ENCODE measurements at places on chromosomes 16 and 17.

DNA sequence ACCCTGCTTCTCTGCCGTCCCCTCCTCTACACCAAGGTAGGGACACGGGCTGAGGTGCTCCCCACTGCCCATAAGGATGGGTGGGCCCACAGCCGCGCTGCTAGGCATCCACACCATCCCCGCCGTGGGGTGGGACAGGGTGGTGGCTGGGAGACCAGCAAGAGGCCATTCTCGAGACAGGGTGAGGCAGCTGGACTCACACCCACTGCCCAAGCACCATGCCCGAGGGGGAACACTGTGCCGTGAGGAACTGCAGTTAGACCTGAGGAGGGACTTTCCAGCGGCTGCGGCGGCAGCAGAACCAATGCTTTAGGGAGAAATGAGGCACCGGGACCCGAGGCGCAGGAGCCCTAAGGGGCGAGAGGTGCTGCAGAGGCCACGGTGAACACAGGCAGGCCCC is 13.3 kb downstream of the PKD1 start:
- DNase-seq, result no peak

GRCh38 chr16:77905374-77905920 is 116.9 kb upstream of the CLEC3A start:
- no peak for DNase-seq

GRCh38 chr17:8841844-8842243 is 25.6 kb downstream of the PIK3R6 start:
- DNase-seq, result no peak

- DNase-seq, result no peak
These were observed 4.0 kb upstream of the GRIN2C start for GRCh38 chr17:74863420-74864296.

DNA sequence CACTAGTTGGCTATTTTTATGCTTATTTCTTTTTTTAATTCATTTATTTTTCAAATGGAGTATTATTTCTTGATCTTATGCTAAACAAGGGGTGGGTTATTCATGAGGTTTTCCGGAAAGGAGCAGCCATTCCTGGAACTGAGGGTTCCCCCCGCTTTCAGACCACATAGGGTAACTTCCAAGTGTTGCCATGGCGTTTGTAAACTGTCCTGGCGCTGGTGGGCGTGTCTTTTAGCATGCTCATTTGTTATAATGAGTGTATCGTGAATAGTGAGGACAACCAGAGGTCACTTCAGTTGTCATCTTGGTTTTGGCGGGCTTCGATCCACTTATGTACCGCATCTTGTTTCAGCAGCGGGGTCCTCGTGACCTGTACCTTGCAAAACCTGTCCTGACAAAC is 29.6 kb upstream of the ASGR2 start:
- no peak for DNase-seq

- DNase-seq, result no peak
These were observed 33.2 kb downstream of the USP32 start for GRCh38 chr17:60358606-60359225.

- no peak for DNase-seq
These were observed 52.1 kb upstream of the TMEM132E start for GRCh38 chr17:34527136-34527907.

DNA sequence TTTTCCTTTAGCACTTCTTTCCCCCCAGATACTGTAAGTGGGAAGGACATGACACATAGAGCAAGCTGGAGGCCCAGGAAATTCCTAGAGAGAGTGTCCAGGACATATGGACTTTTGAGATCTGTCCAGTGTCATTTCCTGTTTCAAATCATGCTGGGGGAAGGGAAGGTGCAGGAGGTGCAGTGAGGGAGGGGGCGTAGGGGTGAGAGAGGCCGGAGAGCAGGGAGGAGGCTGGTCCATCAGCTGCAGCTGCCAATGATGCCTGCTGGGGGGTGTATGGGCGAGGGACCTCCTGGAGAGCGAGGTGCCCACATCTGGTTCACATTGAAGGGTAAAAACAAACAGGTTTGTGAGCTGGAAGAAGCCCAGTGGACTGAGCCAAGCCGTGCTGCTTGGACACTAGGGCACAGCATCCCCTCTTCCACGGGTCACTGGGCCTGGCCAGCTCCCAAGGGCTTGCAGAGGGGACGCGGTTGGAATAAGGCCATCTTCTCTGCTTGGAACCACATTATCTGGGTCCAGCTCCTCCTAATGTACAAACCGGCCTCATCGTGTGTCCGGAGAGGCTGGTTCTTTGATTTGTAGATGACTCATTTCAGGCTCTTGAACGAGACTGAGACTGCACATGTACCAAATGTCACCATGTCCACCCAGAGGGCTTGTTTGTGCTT is 70.4 kb upstream of the SMURF2 start:
- no peak for DNase-seq

- DNase-seq, result peak; percentile 83
These were observed 8.6 kb downstream of the LGALS3BP start for GRCh38 chr17:78970834-78971755.

DNA sequence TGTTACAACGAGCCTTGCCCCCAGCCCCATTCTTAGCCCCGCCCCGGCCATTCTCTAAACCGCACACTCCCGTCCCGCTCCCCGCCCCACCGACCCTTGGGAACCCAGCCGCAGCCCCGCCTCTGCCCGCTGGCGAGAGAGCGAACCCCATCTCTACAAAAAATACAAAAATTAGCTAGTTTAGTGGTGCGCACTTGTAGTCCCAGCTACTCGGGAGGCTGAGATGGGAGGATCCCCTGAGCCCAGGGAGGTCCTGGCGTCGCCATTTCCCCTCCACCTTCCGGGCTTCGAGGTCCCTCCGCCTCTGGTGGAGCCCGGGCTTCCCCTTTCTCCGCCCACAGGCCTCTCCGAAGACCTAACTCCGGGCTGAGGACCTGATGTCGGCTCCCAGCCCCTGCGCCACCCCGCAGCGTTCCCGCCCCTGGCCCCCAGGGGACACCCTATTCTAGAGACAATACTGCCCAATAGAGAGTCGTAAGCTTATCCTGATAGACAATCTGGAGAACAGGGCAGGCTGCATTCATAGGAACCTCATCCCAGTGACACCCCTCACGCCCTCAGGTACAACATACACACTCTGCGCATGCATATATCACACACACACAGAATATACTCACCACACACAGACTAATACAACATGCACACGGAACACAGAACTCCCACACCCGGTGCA is 480 bp upstream of the PROCA1 start:
- DNase-seq, result peak; percentile 65

GRCh38 chr17:10463402-10463801 is 6.0 kb downstream of the MYH4 start:
- DNase-seq, result no peak

DNA sequence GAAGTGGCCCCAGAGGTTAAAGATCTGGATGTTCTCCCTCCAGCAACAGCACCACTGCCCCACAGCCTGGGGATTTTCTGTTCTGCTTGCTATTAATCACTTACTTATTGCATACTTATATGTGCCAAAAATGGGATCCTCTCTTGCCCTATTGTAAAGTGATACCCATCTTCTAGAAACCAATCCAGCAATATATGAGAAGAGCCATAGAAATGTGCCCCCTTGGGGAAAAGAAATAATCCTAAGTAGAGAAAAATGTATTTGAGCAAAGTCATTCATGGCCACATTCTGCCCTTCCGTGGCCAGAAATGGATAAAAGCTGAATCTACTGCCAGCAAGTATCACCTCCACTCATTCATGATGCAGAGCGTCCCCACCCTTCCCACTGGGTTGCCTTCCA is 20.9 kb downstream of the SOST start:
- DNase-seq, result no peak
